ENCODE measurements at places on chromosomes 6 and 20.
A peak's percentile ranks its signal among the peaks of the same experiment; 100 is the strongest.

- H3K4me1 ChIP-seq, result no peaks in the 10 kb centered on the region
- peaks cover 92% of the 10 kb centered on the region for H3K36me3 ChIP-seq
- H3K4me3 ChIP-seq, result no peak overlapping the region
- DNase-seq, result no peak
- H3K27me3 ChIP-seq, result no peaks in the 10 kb centered on the region
Measured at GRCh38 chr20:62946918-62947317, 5.6 kb upstream of the SLC17A9 start.

GRCh38 chr6:106125925-106126435, 39.8 kb downstream of the PRDM1 start:
- H3K36me3 ChIP-seq, result no peaks in the 10 kb centered on the region
- DNase-seq, result no peak
- H3K4me1 ChIP-seq, result peaks cover 48% of the 10 kb centered on the region
- H3K27ac ChIP-seq, result no peak overlapping the region
- peaks cover 7% of the 10 kb centered on the region for H3K27me3 ChIP-seq

GRCh38 chr6:154868143-154868594, 126.9 kb upstream of the TIAM2 start:
- H3K27ac ChIP-seq, result no peak overlapping the region
- H3K27me3 ChIP-seq, result no peaks in the 10 kb centered on the region
- peaks cover 19% of the 10 kb centered on the region for H3K36me3 ChIP-seq
- peaks cover 26% of the 10 kb centered on the region for H3K4me1 ChIP-seq
- no peak overlapping the region for H3K4me3 ChIP-seq
- no peak for DNase-seq

GRCh38 chr20:52087471-52087870, 104.1 kb downstream of the ZFP64 start:
- peaks cover 72% of the 10 kb centered on the region for H3K36me3 ChIP-seq
- DNase-seq, result no peak
- H3K4me3 ChIP-seq, result no peak overlapping the region
- no peak overlapping the region for H3K27ac ChIP-seq
- peaks cover 15% of the 10 kb centered on the region for H3K4me1 ChIP-seq

GRCh38 chr6:134980846-134981245, 30.9 kb upstream of the ALDH8A1 start:
- H3K27ac ChIP-seq, result no peak overlapping the region
- no peaks in the 10 kb centered on the region for H3K4me1 ChIP-seq
- peaks cover 48% of the 10 kb centered on the region for H3K36me3 ChIP-seq

- no peak for DNase-seq
- H3K27ac ChIP-seq, result no peak overlapping the region
- peaks cover 5% of the 10 kb centered on the region for H3K4me1 ChIP-seq
- H3K4me3 ChIP-seq, result no peak overlapping the region
Measured at GRCh38 chr6:134802426-134803058, 147.4 kb downstream of the ALDH8A1 start.

DNA sequence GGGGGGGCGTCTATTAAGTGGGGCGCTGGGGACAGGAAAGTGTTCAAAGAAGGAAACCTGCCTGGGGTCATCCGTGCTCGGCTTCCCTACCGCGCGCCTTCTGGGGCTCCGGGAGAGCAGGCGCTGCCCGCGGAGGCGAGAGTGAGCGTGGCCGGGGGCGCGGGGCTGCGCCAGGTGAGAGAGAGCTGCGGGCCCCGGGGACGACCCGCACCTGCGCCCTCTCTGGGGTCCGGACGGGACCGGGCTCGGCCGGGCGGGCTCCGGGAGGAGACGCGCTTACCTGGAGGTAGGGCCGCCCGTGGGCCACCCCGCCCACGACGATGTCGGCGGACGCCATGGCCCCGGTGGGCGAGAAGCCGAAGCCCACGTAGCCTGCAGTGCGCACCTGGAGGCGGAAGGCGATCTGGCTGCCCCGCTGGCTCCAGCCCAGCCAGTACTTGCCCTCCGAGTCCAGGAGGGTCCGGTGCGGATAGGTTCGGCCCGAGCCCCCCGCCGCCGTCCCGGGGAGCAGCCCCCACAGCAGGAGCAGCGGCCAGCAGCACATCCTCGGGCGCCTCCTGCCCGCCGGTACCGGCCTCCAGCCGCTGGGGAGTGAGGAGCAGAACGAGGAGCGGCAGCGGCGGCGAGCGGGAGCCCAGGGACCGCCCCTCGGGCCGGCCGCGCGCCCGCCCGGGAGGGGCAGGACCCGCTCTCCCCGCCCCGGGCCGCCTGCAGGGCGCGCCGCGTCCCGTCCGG, at the start of gene MOXD1:
Gene MOXD1 (minus strand): TSS at position 593 of the 735 bp plus-strand sequence. CDS start 49 bp downstream, at position 544.
- peak; percentile 77 for DNase-seq
- peaks cover 53% of the 10 kb centered on the region for H3K27me3 ChIP-seq
- H3K4me1 ChIP-seq, result no peaks in the 10 kb centered on the region
- peak within 1 kb of the TSS; percentile 88 for H3K4me3 ChIP-seq
- H3K36me3 ChIP-seq, result peaks cover 9% of the 10 kb centered on the region

DNA sequence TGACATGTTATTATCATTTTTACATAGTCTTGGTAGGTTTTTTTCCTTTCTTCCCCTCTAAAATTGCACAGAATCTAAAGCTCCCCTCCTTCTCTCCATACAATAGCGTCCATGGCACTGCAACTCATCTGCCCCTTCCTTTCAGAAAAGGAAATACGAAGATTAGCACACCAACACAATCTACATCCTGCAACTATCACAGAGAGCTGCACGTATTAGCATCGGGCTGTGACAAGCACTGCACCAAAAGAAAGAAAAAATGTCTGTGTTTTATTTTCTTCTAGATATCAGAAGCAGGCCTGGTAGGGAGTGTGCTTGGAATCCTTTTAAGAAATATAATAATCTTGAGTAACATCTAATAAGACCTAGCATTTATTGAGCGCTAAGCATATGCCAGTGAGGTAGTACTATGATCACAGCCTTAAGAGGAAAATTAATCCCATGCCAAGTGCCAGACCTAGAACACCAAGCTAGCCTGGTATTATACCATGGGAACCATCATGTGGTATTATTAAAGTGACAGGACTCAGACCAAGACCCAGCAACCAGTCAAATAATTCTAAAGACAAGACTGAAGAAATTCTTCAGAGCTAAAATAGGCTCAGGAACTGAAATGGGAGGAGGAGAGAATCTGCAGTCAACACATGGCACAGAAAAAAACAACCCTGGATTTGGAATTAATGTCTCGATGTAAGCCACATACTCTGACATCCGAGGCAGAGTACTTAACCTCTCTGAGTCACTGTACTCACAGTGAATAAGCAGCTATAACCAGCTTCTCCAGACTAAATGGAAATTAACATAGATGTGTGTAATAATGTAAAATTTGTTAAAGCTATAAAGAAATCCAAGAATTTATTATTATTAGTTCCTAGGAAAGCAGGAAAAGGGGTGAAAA, 124.3 kb downstream of the IPCEF1 start:
- no peaks in the 10 kb centered on the region for H3K27me3 ChIP-seq
- no peaks in the 10 kb centered on the region for H3K36me3 ChIP-seq
- H3K27ac ChIP-seq, result no peak overlapping the region
- DNase-seq, result no peak
- peaks cover 44% of the 10 kb centered on the region for H3K4me1 ChIP-seq

GRCh38 chr20:47183367-47183766, 173.1 kb downstream of the ZMYND8 start:
- H3K4me1 ChIP-seq, result peaks cover 5% of the 10 kb centered on the region
- no peak overlapping the region for H3K4me3 ChIP-seq
- no peak for DNase-seq
- no peaks in the 10 kb centered on the region for H3K27me3 ChIP-seq
- H3K27ac ChIP-seq, result no peak overlapping the region
- peaks cover 13% of the 10 kb centered on the region for H3K36me3 ChIP-seq

DNA sequence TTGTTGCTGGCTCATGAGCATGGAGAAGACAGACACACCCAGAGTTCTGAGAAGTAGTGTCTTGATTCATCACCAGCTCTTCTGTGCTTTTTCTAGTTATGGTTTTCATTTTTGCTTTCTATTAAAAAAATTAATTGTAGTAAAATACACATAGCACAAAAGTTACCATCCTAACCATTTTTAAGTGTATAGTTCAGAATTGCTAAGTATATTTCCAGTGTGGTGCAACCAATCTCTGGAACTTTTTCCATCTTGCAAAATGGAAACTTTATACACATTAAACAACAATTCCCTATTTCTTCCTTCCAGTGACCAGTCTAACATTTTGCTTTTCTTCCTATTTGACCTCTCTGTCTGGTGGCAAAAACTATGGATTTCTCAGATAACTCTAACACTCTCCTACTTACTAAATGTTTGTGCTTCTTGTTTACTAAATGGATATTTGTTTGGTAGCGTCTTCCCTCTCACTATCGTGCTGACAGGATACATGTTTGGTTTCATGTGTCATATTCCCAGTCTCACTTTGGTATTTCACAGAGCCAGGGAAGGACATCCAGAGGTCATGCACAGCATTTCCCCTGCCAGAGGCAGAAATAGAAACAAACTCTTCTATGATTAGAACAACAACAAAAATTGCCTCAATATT, 40.6 kb downstream of the TXLNB start:
- DNase-seq, result no peak
- no peaks in the 10 kb centered on the region for H3K36me3 ChIP-seq
- no peaks in the 10 kb centered on the region for H3K4me1 ChIP-seq
- H3K27me3 ChIP-seq, result no peaks in the 10 kb centered on the region

DNA sequence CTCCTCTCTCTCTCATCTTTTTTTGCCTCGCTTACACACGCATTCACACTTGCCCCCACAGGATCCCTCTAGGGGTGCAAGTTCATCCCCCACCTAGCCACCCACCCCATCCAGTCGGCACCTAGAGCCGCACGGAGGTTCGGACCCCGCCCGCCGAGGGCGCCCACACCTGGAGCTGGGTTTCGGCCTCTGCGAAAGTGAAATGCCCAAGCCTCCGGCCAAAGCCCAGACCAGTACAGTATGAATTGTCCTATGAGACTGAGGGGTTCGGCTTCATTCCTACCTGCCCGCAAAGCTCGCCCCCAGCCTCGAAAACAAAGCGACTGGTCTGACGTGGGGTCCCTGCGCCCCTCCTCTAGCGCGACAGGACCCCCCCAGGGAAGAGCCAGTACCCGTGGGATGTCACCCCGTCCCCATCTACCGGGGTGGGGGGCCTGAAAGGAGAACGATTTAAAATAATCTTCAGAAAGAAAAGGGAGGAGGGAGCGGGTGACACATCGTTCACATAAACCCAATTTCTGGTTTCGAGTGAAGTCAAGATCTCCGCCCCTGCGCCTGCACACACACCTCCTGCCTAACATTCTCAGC, 1.5 kb downstream of the TFAP2A start:
- peaks cover 54% of the 10 kb centered on the region for H3K4me1 ChIP-seq
- peak overlapping the region; percentile 84 for H3K27ac ChIP-seq
- no peaks in the 10 kb centered on the region for H3K36me3 ChIP-seq
- no peak for DNase-seq
- H3K4me3 ChIP-seq, result peak overlapping the region; percentile 76
- H3K27me3 ChIP-seq, result peaks cover 100% of the 10 kb centered on the region

DNA sequence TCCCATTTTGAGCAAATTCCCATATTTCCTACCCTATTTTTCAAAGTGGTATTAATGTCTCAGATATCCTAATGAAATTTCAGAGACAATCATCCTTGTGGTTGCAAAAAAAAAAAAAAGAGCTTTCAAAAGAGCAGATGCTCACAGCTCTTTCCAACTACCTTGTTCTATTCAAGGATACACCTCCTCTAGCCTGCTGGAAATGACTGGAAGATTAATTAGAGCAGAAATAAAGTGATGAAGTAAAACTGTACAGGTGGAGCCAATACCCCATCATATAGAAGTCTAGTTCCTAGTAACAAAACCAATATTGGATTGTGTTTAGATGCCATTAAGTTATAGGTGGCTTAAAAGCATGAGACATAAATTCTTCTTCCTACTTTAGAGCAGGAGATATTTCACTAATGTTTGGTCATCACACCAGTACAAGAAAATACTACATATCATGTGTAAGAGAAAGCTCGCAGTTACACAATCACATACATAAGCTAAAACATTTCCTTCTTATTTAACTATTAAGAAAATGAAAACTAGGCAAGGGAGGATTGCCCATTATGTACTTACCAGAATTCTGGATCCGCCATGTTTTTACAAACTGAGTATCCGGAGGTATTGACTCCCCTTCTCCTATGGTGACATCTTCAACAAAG, 42.4 kb downstream of the ILRUN start:
- no peak for DNase-seq
- H3K36me3 ChIP-seq, result peaks cover 12% of the 10 kb centered on the region
- peaks cover 17% of the 10 kb centered on the region for H3K4me1 ChIP-seq
- no peak overlapping the region for H3K27ac ChIP-seq
- no peak overlapping the region for H3K4me3 ChIP-seq

- H3K4me1 ChIP-seq, result peaks cover 73% of the 10 kb centered on the region
- no peak overlapping the region for H3K27ac ChIP-seq
- no peak for DNase-seq
Measured at GRCh38 chr6:158628542-158628941, 16.0 kb downstream of the DYNLT1 start.

DNA sequence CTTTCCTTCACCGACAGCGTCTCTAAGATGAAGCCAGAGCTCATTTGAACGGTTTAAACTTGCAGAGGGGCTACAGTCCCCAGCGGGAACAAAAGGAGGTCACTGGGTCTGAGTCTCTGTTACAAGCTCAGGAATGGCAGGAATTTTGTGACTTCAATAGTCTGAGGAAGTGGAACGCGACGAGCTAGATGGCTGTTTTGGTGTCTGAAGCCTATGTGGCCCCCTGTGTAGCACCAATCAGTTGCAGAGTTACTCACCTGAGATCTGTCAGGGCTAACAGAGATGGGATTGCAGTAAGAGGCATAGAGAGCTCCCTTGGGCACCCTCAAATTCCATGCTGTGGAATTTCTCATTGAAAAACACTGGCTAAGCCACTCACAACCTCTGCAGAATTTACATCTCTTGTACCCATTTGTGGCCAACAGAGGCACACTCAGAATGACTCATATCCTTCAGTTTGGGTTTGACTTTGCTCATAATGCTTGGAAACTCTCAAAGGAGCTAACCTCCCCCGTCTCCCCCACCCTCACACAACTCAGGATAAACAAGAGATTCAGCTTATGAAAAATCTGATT, 7.1 kb upstream of the TCP11 start:
- H3K4me1 ChIP-seq, result peaks cover 39% of the 10 kb centered on the region
- DNase-seq, result peak; percentile 34
- H3K36me3 ChIP-seq, result no peaks in the 10 kb centered on the region
- H3K27ac ChIP-seq, result peak overlapping the region; percentile 80

GRCh38 chr6:147283460-147283859, 79.2 kb downstream of the STXBP5 start:
- peaks cover 45% of the 10 kb centered on the region for H3K36me3 ChIP-seq
- H3K4me1 ChIP-seq, result peaks cover 40% of the 10 kb centered on the region

GRCh38 chr6:112172540-112172939, 81.8 kb downstream of the LAMA4 start:
- H3K27me3 ChIP-seq, result peaks cover 8% of the 10 kb centered on the region
- no peak for DNase-seq
- H3K4me1 ChIP-seq, result no peaks in the 10 kb centered on the region
- H3K36me3 ChIP-seq, result peaks cover 8% of the 10 kb centered on the region
- no peak overlapping the region for H3K4me3 ChIP-seq

- H3K27me3 ChIP-seq, result peaks cover 45% of the 10 kb centered on the region
- H3K27ac ChIP-seq, result no peak overlapping the region
- H3K4me3 ChIP-seq, result peak overlapping the region; percentile 8
- peaks cover 7% of the 10 kb centered on the region for H3K4me1 ChIP-seq
- no peaks in the 10 kb centered on the region for H3K36me3 ChIP-seq
Measured at GRCh38 chr20:63102721-63103375, 96.1 kb upstream of the BHLHE23 start.

GRCh38 chr20:62549499-62550086, 73.8 kb upstream of the GATA5 start:
- H3K27me3 ChIP-seq, result peaks cover 28% of the 10 kb centered on the region
- peak overlapping the region; percentile 15 for H3K4me3 ChIP-seq
- no peak overlapping the region for H3K27ac ChIP-seq
- no peaks in the 10 kb centered on the region for H3K36me3 ChIP-seq
- H3K4me1 ChIP-seq, result peaks cover 47% of the 10 kb centered on the region
